Stimulated activated CD8-positive, alpha-beta memory T cell treated with anti-CD3 and anti-CD28 coated beads, Interleukin-4, amount 100 ng/mL, for 48 hours (primary cell): ENCODE measurements at places on chromosomes 7 and 10.

- DNase-seq: no peak
These were observed 331.6 kb upstream of the ZNF32 start for GRCh38 chr10:43980313-43980712.

- peak; percentile 4 for DNase-seq
These were observed 13.2 kb upstream of the AOC1 start for GRCh38 chr7:150838965-150839650.

DNA sequence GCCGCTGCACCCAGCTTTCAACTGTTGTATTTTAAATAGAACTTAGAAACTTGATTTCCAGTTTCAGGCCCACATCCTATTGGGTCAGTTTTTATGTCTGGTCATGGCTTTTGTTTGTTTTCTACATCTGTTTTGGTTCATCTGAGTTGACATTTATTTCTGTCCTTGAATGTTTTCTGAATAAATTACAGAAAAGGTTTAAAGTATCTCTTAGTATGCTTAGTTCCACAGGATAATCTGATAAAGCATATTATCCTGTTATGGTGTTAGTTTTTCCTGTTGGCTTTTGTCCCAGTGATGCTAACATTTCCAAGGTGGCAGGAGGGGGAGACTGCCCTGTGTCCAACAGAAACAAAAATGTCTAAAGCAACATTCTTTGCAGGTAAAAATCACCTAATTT lies 733.2 kb downstream of the INHBA start:
- no peak for DNase-seq

GRCh38 chr7:70322856-70323255 lies 724.6 kb downstream of the AUTS2 start:
- DNase-seq: no peak

DNA sequence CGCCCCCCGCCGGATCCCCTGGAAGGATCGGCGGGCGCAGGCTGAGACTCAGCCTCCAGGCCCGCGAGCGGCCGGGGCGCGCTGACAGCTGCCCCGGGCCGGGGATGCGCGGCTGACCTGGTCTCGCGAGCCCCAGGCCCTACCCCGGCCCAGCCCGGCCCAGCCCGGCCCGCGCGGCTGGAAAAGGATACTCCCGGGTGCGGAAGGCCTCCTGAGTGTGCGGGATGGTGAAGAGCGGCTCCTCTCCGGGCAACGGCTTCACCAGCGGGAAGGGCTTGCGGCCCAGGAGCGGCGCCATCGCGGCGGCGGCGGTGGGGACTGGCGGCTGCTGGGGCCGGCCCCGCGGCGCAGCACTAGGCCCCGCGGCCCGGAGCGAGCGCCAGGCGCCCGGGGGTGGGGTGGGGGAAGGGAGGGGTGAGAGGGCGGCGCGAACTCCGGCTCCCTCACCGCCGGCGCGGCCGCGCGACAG lies 423 bp downstream of the BAZ1B start:
- DNase-seq: no peak

DNA sequence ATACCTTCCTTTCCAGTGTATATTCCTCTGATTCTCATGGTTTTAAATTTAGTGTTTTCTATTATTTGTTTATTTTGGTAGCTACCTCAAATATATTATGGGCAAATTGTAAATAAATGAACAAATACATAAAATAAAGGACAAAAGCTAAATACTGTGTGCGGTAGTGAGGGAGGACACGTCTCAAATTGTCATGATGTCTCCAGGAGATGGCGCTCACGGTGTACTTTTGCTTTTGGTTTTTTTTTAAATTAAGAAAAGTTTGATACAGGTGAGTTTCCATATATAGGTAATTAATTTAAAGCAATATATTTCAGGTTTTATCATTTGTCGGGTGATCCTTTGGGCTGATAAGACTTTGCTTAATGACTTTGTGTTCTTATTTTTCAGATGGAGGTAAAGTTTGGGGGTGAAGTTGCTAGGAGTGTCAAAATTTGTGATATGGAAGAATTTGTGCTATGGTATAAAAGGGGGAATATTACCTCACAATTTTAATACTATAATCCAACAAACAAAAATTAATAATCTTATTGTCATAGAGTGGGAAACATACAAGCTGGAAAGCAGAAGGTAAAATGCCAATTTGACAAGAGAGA lies 68.4 kb upstream of the TMEM229A start:
- DNase-seq: peak; percentile 27

DNA sequence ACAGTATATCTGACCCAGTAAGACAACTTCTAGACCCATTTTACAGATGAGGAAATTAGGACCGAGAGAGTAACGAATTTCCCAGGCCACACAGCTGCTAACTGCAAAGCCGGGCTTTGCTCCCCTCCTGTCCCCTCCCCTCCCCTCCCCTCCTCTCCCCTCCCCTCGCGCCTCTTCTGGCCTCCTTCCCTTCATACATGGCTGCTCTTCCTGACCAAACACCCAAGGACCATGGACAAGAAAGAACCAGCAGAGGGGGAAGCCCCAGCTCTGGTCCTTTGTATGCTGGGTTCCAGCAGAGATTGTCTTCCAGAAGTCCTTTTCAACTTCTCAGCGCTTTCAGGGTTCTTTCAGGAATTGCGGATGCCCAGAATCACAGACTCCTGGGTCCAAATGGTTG lies 3.6 kb upstream of the TMEM72 start:
- DNase-seq: no peak

DNA sequence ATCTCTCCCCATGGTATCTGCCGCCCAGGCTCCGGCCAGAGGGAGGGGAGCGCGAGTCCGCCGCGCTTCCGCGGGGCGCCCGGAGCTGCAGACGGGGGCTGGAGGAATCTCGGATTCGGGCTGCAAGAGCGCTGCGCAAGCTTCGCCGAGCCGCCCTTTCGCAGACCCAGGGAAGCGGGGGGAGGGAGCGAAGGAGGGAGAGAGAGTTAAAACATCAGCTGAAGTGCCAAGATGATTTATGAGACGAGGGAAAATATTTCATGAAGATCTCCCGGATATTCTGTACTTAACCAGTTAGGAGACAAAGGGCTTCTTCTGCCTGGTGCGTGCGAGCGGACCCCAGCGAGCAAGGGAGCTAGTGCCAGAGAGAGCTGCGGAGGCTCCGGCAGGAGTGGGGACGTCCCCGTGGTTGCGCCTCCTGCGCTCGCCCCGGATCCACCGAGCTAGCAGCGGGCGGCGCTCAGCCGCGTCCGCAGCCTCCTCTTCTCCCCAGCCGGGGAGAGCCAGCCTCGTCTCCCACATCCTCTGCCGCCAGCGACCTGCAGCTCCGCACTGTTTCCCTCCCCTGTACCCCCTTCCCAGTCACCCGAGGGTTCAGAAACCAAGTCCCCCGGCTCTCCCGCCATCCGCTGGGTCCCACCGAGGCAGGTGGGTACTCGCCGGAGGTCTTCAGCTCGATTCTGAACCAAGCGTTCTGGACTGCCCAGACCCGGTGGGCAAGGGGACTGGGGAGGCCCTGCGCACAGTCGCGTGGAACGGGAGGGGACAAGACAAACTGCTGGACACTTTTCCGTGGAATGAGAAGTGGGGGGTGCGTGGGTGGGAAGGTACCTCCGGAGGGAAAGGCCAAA lies 1.0 kb upstream of the PAX2 start:
- no peak for DNase-seq

GRCh38 chr10:15163253-15163828 lies 5.2 kb downstream of the NMT2 start:
- DNase-seq: no peak

GRCh38 chr7:95917634-95918033 lies 145.3 kb downstream of the DYNC1I1 start:
- no peak for DNase-seq

- no peak for DNase-seq
These were observed 11.6 kb downstream of the GNG11 start for GRCh38 chr7:93933156-93933555.

- DNase-seq: no peak
These were observed 162.8 kb downstream of the PAXIP1 start for GRCh38 chr7:154840086-154840485.

- DNase-seq: no peak
These were observed 289.7 kb downstream of the FRMD4A start for GRCh38 chr10:14040787-14041631.

GRCh38 chr10:85599081-85599480 lies 767.5 kb downstream of the GRID1 start:
- no peak for DNase-seq

DNA sequence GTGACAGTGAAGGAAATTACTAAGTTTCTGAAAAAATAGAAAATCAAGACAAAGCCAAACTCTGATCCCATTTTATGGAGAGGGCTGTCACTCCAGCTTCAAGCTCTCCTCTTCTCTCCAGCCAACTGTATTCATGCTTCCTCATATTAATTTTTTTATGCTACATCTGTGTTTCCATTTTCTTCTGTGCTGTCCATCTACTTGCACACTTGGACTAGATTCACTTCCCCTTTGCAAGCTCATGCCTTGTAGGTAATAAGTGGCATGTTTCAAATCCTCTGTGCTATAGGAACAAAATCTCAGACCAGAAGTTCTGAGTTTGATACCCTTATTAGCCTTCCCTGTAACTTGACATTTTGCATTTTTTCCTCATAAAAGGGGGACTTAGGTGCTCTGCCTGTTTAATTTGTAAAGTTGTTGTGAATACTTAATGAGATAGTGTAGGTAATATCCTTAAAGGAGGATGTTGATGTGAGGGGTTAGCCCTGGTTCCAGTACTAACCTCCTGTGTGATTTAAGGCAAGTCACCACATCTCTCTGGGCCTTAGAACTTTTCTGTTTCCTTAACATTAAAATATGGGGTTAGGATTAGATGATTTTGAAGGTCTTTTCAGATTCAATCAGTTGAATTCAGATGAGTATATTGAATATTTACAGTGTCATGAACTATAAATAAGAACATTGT lies 358.8 kb downstream of the BBS9 start:
- no peak for DNase-seq

DNA sequence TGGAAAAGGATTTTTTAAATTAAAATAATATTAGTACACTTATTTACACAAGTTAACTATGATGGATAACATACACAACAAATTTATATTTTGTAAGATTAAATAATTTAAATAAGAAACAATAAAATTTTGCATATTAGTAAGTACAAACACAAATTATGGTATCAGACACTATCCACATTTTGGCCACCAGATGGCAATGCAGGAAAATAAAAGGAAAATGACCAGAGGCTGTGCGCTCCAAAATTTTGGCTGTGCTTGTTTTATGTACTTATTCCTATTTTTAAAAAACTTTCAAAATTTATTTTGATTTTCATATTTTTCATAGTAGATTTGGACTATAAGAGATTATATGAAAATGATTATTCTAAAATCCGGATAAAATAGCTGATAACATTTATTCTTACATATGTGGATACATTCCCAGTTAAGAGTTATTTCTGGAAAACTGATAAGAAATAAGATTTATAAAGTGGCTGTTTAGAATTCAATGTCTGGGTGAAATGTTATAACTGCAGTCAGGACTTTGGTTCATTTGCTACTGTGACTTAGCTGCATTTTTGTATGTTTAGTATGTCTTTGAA lies 274.7 kb upstream of the HGF start:
- peak; percentile 25 for DNase-seq

DNA sequence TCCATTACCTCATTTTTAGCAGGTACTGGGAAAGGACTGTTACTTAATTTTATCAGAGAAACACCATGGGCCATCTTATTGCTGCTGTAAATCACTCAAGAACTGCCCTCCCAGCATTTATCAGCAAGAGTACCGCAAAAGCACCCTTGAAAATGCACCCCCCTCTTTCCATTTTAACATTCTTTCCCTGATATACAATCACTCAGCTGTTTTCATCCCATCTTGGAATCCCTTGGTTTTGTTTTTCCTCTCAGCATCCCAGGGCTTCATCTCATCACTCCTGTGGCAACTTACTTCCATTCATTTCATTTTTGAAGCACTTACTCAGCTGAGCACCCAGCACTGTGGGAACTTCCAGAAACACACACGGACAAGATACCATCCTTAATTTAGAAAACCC lies 36.5 kb downstream of the RAPGEF5 start:
- DNase-seq: no peak

- no peak for DNase-seq
These were observed 148.6 kb upstream of the LAMB4 start for GRCh38 chr7:108278776-108279175.

DNA sequence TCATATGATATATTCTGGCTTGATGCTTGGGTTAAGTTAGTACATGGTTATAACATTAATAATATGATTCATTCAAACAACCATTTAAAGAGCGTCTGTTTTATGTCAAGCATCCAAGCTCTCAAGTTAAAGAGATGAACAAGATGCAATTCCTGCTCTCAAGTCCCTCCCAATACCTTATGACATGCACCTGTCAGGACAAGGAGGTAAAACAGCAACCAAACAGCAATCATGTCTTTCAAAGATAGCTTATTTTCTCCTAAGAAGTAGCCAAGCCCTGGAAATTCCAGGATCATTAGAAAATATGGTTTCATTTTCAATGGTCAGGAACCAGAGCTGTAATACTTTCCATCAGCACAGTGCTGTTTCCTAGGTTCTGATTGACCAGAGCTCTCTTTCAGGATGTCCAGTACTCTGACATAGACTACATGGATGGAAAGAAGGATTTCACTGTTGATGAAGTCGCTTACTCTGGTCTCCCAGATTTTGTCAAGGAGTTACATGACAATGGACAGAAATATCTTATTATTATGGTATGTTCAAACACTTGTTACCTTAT lies 29.0 kb downstream of the MGAM2 start:
- DNase-seq: no peak

GRCh38 chr10:17454161-17455014 lies at the start of gene ST8SIA6:
TSS of gene ST8SIA6 (minus strand) at chr10:17454595. CDS start at chr10:17454255, 340 bp downstream.
- DNase-seq: peak; percentile 50

GRCh38 chr10:133159950-133160825 lies at the start of gene KNDC1:
TSS of gene KNDC1 (plus strand) at chr10:133160219. CDS start at chr10:133160468, 249 bp downstream.
- no peak for DNase-seq

GRCh38 chr7:116271963-116272886 lies 61.9 kb downstream of the TES start:
- no peak for DNase-seq

GRCh38 chr10:71193516-71193915 lies 18.9 kb upstream of the UNC5B start:
- no peak for DNase-seq

DNA sequence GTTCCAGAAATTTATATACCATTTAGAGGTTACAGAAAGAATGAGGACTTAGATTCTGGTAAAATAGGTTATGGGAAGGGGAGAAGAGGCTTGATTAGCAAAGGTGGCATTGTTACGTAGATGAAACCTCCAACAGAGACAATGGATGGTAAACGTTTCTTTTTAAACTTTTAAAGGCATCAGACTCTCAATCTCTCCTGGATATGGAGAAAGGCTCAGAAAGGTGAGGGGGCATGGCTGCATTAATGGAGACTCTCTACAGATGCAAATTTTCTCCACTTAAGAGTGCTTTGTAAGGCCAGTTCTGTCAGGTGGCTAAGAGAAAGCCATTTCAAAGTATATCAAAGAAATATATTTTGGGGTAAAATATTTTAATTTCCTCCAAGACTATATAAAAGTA lies 240.9 kb upstream of the PTER start:
- DNase-seq: no peak

DNA sequence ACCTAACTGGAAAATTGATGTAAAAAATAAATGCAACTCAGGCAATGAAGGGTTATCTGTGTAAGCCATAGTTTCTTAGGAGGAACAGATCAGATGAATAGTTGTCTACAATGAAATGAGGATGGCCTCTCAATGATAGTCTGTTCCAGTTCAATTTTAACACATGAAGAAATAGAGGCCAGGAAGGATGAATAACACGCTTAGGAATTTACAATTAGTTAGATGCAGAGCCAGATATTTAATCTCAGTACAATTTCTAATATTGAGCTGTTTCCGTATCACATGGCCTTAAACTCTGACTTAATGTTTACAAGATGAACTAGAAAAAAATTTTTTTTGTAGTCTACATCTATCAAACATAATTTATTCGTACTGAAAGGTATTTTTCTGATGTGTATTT lies 176.6 kb downstream of the GALNT11 start:
- no peak for DNase-seq

GRCh38 chr7:78171398-78171797 lies 372.8 kb downstream of the PHTF2 start:
- DNase-seq: no peak

GRCh38 chr7:113085781-113086390 lies 741 bp downstream of the GPR85 start:
- DNase-seq: no peak
